ENCODE measurements at places on chromosomes 7 and 10.

DNA sequence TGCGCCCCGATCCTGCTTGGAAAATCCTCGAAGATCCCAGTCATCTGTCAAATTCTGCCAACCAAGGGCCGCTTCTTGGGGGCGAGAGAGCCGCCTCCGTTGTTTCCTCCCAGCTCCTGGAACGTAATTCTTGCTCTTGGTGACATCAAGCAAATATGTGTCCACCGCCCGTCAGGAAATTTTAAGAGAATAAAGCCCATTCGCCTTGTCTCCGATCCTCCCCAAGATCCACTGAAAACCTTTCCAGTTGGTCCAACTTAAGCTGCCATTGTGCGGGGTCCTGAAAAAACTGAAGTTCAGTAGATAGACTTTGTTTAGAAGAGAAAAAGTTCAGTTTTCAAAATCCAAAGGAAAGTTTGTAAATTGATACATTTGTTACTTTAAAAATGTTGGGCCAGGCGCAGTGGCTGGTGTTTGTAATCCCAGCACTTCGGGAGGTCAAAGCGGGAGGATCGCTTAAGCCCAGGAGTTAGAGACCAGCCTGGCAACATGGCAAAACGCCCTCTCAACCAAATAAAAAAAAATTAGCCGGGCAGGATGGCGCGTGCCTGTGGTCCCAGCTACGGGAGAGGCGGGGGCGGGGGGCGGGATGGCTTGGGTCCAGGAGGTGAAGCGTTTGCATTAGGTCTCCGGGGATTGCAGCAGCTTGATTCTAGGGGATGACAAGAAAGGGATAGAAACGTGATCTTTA, 1.0 kb upstream of the ZNF800 start:
- DNase-seq = no peak

DNA sequence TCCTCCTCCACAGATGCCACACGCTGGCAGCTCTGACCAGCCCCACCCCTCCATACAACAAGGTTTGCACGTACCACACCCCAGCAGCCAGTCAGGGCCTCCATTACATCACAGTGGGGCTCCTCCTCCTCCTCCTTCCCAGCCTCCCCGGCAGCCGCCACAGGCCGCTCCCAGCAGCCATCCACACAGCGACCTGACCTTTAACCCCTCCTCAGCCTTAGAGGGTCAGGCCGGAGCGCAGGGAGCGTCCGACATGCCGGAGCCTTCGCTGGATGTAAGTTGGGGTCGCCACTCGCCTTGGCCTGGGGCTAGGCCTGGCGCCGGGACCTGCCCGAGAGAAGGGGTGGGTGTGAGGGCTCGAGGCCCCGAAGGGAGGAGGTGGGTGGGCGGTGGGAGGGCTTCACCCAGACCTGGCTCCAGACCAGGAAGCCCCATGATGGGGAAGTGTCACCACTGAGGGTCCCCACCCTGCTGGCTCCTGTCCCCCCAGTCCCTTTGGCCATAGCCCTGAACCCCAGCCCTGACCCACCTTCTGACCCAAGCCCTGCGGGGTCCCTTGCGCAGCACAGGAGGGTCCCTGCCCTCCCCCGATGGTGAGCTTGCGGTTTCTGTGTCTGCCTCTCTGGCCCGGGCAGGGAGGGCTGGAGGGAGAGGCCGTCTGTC, 36.2 kb upstream of the PPIF start:
- no peak for DNase-seq

DNA sequence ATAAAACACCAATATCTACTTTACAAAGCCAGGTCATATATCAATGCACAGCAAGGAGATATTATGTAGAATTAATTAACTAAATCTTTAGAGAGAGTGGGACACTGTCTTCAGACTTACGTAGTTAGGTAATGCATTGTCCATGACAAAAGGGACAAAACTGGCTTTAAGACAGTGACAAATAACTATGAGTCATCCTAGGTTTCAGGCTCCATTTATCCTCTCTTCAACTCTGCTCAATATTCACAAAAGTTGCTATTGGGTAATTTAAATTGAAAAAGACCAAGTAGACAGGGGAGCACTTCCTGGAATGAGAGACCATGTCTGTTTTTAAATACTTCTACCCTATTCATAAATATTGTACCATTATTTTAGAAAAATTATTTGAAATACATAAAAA, 464.5 kb downstream of the ARL4A start:
- no peak for DNase-seq

GRCh38 chr7:54543051-54543488, 895 bp downstream of the VSTM2A start:
- DNase-seq = no peak

- DNase-seq = no peak
Measured at GRCh38 chr10:3503299-3503698, 281.7 kb downstream of the KLF6 start.

GRCh38 chr7:31873816-31874597, 187.0 kb downstream of the PPP1R17 start:
- no peak for DNase-seq

GRCh38 chr10:61475449-61475873, 22.3 kb upstream of the TMEM26 start:
- DNase-seq = no peak

- DNase-seq = no peak
Measured at GRCh38 chr10:66455304-66455703, 470.5 kb upstream of the LRRTM3 start.

DNA sequence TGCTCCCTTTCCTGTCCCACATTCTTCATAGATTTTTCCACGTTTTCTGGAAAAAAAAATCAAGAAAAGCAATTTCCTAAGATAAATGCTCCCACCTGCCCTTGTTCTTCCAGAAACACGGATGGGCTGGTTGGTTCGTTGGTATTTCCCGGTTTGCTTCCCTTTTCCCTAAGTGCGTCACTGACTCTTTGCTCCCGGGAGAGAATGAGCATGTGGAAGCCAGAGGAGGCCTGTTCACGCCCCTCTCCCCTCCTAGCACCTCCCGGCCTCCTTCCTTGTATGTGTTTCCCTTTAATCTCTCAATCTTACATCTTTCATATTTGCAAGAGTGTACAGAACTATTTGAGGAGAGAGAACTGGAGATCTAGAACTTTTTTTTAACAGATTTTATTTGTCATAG, 442.0 kb downstream of the GFRA1 start:
- no peak for DNase-seq

GRCh38 chr7:16528520-16528919, 1.9 kb downstream of the LRRC72 start:
- DNase-seq = no peak

Measured in vagina (tissue), 2 donors.